ENCODE measurements at places on chromosomes 3 and 15. TPM values are rescaled to one million over a fixed set of nuclear protein-coding genes. Genes with fewer than 3 reads are reported as not detected.

Gene GOLGA8J
- not detected for total RNA-seq

Gene CD86
- 0.19 TPM for total RNA-seq

Gene C2CD4A
- total RNA-seq = 0.27 TPM

Gene TLR9
- 0.50 TPM for total RNA-seq

Gene XCR1
- total RNA-seq = not detected

Gene CELSR3
- total RNA-seq = 24.4 TPM

Gene MINAR1
- total RNA-seq = 0.32 TPM

Gene ESYT3
- 0.13 TPM for total RNA-seq

Gene LNP1
- 1.3 TPM for total RNA-seq

Gene STRA6
- total RNA-seq = not detected

Gene CCDC54
- total RNA-seq = not detected

Gene TP53BP1
- 29.4 TPM for total RNA-seq

Gene KIF23
- total RNA-seq = 41.6 TPM

Gene C3orf22
- total RNA-seq = not detected

Gene PRSS50
- not detected for total RNA-seq

Gene SCAMP2
- 73.3 TPM for total RNA-seq

Gene IP6K2
- total RNA-seq = 42.8 TPM

Gene PODXL2
- total RNA-seq = 1.5 TPM

Gene WDR93
- 0.11 TPM for total RNA-seq

Gene PATL2
- total RNA-seq = 4.8 TPM

Gene CHRNA3
- total RNA-seq = not detected

Gene SLC28A2
- not detected for total RNA-seq

Gene KLHL40
- total RNA-seq = not detected

Gene TRH
- not detected for total RNA-seq

Gene RAMAC
- total RNA-seq = 30.0 TPM

Gene NR2F2
- total RNA-seq = not detected

Gene C3orf85
- not detected for total RNA-seq

Gene PLXNA1
- 13.7 TPM for total RNA-seq

Gene KNG1
- total RNA-seq = not detected

Gene CLDN18
- total RNA-seq = not detected

Gene OIP5
- 19.9 TPM for total RNA-seq

Gene PARP15
- total RNA-seq = 11.3 TPM

Gene TMOD2
- total RNA-seq = 6.7 TPM

Gene SAMMSON
- total RNA-seq = not detected

Gene SST
- not detected for total RNA-seq

Gene ZNF592
- 29.6 TPM for total RNA-seq

Gene ZNF620
- total RNA-seq = 6.2 TPM

Data from activated CD8-positive, alpha-beta memory T cell treated with anti-CD3 and anti-CD28 coated beads for 36 hours (primary cell).